ENCODE measurements at places on chromosomes 5 and 9.

DNA sequence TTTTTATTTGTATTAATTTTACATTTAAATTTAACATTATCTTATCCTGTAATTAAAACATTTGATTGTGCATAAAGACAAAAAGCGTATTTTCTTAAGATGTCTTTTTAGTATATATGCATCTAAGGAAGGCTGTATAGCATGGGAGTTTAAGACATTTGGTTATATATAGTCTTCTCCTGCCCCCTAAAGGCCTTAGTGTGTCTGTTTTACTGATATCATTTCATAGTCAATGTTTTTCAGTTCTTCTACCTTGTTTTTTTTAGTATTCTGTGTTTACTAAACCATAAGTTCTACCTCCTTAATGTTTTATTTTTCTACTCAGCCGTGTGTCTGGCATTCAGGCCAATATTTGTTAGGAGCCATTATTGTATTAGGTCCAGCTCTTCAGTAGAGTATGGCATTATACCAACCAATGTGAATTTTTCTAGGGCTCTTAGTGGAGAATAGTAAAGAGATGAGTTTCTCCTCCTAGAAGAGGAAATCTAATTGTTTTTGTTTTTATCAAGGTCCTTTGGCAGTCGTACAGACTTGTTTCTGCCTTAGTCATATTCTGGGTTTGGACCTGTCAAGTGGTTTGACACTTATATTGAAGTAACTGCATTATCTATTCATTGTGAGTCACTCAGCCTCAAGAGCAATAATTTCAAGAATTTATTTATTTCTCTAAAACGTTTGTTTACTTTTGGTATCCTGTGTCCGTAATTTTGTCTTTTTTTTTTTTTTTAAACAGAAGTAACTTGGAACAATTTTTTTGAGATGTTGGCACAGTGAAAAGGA, 74.8 kb downstream of the SLF1 start:
- DNase-seq: peak; percentile 57

GRCh38 chr9:100322954-100323536, 29.7 kb downstream of the TEX10 start:
- DNase-seq: peak; percentile 46

DNA sequence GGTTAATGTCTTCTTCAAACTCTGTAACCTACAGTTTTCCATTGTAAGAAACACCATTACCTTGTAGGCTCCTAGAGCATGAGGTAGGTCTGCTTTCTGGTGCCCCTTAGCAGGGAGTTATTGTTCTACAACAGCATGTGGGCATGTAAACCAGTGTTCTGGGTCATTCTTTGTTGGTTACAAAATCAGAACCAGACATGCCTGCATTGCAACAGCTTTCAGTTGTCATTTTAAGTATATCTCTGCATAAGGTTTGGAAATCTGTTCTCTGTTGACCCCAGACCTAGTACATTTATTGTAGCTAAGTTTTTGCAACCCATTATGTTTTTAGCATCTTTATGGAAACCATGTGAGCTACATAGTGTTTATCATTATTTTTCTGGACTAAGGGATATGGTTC, 10.9 kb downstream of the RGMB start:
- DNase-seq: no peak

- no peak for DNase-seq
These were observed 2.4 kb downstream of the KIF2A start for GRCh38 chr5:62308439-62308838.

GRCh38 chr5:74281166-74281565, 359.4 kb downstream of the ENC1 start:
- no peak for DNase-seq

GRCh38 chr5:24135536-24135935, 509.2 kb downstream of the CDH10 start:
- no peak for DNase-seq

- no peak for DNase-seq
These were observed 299.7 kb downstream of the NPR3 start for GRCh38 chr5:33010846-33011245.

- peak; percentile 28 for DNase-seq
These were observed 33.1 kb downstream of the APTX start for GRCh38 chr9:32968101-32969011.

- no peak for DNase-seq
These were observed 8.6 kb upstream of the PRRX2 start for GRCh38 chr9:129656795-129657390.

DNA sequence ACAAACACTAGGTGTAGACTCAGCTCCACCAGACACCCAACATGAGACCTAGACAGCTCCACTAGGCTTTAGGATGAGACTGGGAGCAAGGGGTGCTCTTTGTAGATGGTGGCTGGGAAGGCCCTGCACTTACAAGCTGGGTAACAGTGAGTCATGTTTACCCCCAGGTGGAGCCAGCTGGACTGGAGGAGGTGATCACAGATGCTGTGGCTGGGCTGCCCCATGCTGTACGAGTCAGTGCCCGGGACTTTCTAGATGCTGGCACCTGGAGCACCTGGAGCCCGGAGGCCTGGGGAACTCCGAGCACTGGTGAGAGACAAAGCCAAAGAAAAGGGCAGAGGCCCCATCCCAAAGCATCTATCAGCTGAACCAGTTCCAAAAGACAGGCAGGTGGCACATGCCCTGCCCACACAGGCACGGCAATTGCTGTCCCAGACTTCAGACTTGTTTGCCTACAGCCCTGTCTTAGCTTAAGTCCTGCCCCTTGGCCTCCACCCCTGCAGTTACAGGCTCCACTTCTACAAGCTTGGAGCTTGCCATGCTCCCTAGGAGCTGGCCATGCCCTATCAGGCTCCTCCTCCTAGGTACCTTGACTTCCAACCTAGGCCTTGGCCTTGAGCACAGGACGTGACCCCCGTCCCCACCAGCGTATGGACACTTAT, 2.7 kb downstream of the CCL27 start:
- no peak for DNase-seq

DNA sequence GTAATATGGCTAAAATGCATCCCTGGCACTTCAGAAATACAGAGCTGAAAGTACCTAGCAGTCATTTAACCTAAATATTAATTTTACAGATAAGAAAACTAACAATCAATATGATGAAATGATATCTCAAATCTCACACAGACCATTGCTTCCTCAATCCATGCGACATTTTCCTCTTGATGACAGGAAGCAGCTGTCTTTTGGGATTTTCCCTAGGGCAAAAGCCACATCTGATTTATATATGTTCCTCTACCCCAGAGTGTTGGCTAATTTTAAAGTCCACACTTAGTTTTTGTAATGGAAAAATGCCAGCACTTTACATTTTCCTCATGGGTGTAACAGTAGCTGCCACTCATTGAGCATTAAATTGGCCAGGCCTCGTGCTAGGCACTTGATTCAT, 47.7 kb upstream of the ITGA1 start:
- no peak for DNase-seq

GRCh38 chr9:89743573-89744254, 138.9 kb downstream of the GADD45G start:
- no peak for DNase-seq

- no peak for DNase-seq
These were observed 274.3 kb downstream of the ADAMTSL1 start for GRCh38 chr9:18748251-18748701.

DNA sequence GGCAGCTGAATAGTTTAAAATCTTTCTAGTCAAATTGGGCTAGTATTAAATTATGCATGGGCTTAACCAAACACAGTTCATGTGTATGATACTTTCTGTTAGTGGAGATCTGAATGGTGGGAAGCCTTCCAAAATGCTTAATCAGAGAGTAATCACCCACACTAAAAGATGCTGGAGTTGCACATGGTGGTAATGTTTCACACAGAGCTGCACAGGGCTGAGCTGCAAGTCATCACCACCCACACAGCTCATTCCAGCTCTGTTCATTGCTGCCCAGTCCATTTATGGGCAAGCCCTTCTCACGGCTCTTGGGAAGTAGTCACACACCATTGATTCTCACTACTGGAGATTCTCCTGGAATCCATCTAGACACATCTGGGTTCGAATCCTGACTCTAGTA, 351.5 kb upstream of the KCNN2 start:
- DNase-seq: no peak

DNA sequence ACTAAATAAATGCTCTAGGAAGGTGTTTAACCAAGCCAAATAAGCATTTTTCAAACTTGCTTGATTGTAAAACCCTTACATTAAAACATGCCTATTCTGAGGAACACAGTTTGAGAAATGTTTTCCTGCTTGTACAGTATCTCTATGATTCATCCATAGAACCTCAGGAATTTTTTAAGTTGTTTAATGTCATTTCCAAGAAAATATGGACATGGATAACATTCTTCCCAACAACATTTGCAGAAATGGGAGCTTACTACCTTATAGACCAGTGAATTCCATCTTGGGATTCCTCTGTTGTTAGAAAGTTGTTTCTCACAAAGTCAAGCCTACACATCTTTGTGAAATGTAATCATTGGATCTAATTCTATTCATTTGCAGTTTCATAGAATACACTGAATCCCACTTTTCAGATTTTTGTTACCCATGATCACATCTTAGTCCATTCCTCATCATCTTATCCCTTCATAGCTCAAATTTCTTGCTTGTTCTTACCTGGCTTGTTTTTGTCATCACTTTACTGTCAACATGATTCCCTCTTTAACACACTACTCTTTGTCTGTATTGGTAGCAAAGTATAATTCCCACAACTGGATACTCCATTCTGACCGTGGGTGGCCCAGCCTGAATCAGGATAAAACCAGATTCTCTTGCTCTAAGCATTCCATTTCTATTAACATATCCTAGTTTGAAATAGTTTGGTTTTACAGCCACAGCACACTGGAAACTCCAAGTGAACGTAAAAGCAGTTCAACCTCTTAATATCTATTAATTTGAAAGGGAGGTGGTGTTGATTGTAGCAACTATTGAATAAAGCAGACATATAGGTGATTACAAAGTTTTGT, 49.4 kb upstream of the PAPPA start:
- DNase-seq: no peak

GRCh38 chr5:149143470-149143869, 2.2 kb downstream of the ABLIM3 start:
- DNase-seq: no peak

- DNase-seq: no peak
These were observed 198.7 kb upstream of the MAP3K1 start for GRCh38 chr5:56616454-56617160.

- DNase-seq: no peak
These were observed 1.5 kb downstream of the PLAA start for GRCh38 chr9:26945591-26945990.

DNA sequence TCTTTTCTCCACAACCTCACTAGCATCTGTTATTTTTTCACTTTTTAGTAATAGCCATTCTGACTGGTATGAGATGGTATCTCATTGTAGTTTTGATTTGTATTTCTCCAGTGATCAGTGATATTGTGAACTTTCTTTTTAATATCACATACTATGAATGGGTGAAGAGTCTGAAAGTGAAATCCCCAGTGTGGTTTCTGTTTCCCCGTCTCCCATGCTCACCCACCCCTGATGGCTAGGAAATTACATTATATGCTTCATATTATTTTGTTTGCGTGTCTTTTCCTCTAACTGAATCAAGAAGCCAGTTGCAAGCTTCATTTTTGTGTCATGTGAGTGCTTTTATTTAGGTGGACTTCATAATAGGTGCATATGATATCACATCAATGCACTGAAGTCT, 171.1 kb downstream of the ARHGAP26 start:
- DNase-seq: no peak

- no peak for DNase-seq
These were observed 94.9 kb upstream of the MINAR2 start for GRCh38 chr5:129653057-129653375.

GRCh38 chr9:89536600-89536999, 38.7 kb upstream of the SEMA4D start:
- DNase-seq: no peak

DNA sequence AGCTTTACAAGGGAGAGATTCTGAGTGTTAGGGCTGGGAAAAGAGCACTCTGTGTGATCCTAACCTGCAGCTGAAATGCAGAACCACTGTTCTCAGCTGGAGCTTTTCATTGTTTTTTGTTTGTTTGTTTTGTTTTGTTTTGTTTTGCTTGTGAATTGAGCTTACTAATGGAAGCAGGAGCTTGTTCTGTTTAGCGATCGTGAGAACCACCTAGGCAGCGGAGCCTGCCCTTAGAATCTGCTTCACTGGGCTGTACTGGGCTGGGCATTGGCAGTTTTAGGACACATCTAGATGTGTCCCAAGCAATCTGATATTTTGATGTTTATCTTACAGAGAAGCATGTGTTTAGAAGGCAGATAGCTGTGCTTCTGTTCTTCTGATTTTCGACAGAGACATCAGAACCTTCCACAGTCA, 14.3 kb downstream of the SYK start:
- no peak for DNase-seq

DNA sequence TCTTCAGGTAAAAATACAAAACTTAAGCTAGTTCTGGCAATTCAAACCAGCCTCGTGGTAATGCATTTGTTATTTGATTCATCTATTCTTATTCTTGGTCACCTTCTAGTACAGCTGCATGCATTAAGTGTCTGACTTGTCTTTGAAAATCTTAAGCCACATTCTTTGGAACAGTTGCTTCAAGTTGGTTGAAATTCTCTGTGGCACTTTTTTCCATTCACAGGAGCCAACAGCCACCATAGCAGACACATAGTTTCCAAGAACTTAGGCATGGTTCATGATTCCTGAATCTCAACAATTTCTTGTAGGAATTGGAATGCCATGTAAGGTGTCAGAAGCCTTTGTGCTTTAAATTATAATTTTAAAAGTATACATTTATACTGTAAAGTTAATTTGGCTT, 47.4 kb upstream of the MEF2C start:
- no peak for DNase-seq

DNA sequence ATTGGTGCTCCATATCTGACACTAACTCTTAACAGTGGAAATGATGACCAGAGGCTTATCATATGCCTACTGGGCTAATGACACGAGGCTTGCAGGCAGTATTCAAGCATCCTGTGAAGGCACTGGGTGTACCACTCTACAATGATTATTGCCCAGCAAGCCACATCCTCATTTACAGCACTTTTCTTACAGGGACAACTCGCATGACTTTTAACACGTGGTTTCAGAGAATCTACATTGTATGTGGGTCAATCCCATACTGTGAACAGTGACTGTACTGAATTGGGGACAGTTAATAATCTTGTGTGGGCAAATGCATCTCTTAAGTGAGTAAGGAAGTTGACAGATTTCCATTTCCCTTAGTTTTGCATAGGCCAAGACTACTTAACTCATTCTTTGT, 260.0 kb downstream of the TRPM3 start:
- no peak for DNase-seq

DNA sequence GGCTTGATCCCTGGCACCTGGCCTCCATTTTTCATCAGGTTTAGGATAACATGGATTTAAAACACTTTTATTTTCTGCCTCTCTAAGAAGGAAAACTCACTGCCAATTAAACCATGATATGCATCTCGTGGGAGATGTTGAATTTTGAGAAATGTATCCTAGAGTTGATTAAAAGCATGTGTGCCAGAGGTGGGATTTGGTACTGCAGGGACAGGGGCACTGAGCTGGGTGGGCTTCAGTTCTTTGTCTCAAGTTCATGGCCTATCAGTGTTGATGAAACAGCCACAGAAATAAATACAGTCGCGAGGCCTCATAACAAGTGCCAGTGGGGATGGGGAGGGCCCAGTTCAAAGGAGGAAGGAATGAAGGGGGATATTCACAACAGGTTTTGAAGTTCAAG, 34.9 kb downstream of the POLR1E start:
- no peak for DNase-seq

Measured in AML-193 (cell line).